ENCODE measurements at places on chromosomes 2 and 18.

- DNase-seq = no peak
Measured at GRCh38 chr2:215479121-215479520, 43.3 kb upstream of the FN1 start.

DNA sequence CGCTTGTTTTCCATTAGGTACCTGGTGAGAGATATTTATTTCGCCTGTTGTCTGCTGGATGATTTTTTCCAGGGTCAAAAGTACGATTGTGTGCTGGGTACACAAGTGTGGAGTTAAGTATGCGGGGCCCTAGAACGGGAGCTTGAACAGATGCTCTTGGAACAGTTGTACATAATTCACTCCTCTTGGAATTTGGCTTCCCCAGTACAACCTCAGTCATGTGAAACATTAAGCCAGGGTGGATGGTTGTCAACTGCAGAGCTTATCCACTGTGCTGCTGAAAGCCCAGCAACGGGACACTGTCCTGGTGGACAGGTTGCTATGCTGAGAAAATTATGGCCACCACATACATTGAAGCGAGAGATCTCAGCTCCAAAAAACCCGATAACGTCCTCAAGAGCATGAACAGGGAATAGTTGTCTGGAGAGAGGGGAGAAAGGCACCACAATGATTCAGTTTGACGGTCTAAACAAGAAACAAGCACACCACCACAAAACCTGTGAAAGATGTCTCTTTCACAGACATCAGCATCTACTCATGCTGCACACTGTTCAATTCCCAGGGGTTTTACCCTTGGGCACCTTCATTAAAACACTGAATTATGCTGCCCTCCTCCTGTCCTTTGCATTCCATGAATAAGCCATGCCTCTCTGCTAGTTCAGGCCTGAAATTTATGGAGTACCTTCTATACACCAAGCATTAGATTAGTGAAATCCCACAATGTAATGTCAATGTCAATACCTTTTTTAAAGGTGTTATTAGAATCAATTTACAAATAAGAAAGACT lies 176.8 kb upstream of the TRIB2 start:
- DNase-seq = no peak

DNA sequence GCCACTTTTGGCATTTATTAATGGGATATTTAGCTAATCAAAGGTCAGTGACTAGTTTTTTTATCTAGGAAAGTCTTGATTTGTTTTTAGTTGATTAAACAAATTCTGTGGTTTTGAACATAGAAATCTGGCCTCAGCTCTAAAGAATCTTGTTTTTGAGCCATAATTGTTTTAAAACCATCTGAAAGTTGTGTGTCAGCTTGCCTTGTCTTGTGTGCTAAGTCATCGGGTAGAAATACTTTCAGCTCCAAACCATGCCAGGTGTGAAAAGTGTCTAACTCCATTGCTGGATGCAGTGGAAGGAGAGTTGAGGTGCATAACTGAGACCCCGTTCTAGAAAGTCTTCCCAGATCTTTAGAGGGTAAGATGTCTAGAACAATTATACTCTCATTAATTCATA lies 22.7 kb downstream of the FARP2 start:
- DNase-seq = no peak

DNA sequence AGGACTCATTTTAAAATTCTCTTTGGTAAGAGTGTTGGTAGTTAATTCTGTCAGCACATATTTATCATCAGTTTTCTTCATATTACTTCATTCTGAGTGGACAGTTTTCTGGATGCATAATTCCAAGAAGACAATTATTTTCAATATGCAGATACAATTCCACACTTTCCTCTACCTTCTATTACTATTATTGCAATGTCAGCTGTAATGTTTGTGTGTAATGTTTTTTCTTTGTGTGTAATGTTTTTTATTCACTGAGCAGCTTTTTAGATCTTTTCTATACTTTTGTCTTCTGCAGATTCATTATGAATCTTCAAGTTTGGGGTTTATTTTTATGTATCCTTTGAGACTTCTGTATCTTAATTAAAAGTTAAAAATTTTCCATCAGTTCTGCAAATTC lies 264.0 kb upstream of the VRK2 start:
- DNase-seq = no peak

- no peak for DNase-seq
Measured at GRCh38 chr18:9806905-9807304, 78.9 kb upstream of the TXNDC2 start.

DNA sequence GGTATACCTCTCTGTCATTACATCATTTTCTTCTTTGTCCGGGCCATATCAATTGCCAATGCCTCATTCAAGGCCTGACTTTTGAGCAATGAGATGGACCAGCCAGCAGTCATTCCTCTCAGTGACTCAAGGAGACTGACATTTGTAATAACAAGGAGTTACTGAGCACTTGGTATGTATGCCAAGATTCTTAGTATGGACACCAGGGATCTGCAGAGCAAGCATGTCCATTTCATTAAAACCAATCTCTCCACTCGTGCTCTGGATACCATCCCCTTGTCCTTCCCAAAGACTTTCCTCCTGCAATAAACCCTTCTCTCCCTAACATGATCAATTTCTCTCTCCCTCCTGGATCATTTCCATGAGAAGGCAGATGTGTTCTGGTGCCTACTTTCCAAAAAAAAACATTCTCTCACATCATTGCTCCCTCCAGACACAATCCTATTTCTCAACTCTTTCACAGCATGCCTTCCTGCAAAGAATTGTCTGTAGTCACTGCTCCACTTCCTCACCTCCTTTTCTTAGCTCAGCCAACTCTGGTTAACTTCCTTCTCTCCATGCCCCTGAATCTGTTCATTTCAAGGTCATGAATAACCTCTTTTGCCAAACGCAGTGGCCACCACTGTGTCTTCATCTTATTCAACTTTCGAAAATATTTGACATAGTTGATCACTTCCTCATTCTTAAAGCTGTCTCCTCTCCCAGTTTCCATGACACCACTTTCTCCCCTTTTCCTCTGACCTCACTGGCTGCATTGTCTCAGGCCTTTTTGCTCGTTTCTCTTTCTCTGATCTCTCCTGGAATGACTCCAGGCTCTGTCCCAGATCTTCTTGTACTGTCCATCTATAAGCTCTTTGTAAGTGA lies 102.8 kb upstream of the CYP1B1 start:
- peak; percentile 90 for DNase-seq

DNA sequence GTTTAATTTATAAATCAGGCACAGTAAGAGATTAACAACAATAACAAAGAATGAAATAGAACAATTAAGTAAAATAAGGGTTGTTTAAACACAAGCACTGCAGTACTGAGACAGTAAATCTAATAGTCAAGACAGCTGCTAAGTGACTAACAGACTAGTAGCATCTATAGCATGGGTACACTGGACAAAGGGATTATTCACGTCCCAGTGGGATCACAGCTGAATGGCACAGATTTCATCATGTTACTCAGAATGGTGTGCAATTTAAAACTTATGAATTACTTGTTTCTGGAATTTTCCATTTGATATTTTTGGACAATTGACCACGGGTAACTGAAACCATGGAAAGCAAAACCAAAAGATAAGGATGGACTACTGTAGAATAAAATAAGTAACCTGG lies 161.9 kb upstream of the DAPL1 start:
- DNase-seq = no peak

GRCh38 chr2:98800330-98801064 lies 69.6 kb upstream of the MGAT4A start:
- no peak for DNase-seq

- DNase-seq = peak; percentile 34
Measured at GRCh38 chr18:58054041-58054781, 10.2 kb downstream of the NEDD4L start.

DNA sequence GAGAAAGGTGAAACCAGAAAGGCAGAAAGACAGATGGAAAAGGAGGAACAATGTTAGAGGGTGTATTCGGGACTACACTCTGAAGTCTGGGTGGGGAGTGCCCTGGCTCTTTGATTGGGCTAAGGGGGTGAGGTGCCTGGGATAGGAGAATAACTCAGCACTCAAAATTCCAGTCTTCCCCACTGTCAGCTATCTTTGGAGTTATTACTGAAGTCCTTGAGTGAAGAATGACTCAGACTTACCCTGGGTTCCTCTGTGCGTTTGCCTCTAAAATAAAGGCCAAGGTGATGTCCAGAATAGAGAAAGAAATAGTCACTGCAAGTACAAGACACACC lies 151.8 kb upstream of the SERPINE2 start:
- DNase-seq = peak; percentile 42

DNA sequence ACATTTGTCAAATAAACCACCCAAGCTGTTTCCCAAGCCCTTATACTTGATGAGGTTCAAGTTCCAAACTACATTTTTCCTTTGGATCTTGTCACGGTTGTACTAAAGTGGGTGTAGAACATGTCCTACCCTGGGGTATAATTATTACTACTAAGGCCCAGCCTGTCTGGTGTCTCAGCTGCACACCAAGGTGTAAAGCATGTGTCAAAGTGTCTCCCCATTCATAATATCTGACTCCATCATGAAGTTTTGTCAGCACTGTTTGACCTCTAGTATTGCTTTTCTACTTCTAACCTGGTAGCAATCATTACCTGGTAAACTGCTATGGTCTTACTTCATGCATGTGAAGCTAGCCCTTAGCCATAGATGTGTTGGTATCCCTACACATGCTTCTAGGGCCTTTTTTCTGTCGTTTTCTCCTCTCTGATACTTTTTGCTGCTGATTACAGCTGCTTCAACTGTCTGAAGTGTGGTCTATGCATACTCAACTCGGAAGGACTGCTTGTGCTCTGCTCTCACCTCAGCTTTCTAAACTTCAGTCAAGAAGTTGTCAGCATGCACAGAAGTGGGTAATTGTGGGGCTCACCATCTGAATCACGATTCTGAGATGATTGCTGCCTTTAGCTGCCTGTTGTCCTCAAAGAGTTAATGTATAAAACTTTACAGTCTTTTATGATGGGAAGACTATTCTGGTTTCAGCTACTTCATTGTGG lies 445.7 kb upstream of the TRIB2 start:
- DNase-seq = no peak

DNA sequence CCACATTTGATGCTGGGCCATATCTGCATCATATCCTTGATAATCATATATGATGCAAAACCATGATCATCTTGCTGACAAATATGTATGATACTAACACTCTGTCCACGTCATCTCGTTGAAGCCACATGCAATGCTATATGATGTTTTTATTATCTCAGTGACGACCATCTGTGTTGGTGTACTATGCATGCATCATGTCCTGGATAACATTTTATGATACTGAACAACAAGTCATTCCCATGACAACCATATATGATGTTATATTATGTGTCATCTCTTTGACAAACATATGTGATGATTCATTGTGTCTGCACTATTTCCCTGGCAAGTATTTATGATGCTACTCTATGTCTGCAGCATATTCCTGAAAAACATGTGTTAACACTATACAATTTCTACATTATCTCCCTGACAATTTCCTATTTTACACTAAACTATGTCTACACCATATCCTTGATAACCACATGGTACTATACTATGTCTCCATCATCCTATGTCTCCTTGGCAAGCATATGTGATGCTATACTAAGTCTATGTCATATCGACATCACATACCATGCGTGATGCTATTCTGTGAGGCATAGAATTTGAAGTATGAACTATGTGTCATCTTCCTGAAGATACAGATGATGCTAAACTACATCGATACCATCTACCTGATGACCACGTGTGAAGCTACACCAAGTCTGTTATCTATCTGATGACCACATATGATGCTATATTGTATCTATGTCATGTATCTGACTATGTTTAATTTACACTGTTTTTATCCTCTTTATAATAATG lies 37.0 kb downstream of the DAW1 start:
- peak; percentile 28 for DNase-seq

GRCh38 chr18:33959609-33960008 lies 265.1 kb downstream of the NOL4 start:
- no peak for DNase-seq

GRCh38 chr2:37616677-37617005 lies 54.8 kb downstream of the CDC42EP3 start:
- peak; percentile 61 for DNase-seq

GRCh38 chr2:194730266-194730665 lies 926.8 kb upstream of the SLC39A10 start:
- DNase-seq = no peak

GRCh38 chr2:160454070-160454797 lies 39.4 kb downstream of the RBMS1 start:
- no peak for DNase-seq

DNA sequence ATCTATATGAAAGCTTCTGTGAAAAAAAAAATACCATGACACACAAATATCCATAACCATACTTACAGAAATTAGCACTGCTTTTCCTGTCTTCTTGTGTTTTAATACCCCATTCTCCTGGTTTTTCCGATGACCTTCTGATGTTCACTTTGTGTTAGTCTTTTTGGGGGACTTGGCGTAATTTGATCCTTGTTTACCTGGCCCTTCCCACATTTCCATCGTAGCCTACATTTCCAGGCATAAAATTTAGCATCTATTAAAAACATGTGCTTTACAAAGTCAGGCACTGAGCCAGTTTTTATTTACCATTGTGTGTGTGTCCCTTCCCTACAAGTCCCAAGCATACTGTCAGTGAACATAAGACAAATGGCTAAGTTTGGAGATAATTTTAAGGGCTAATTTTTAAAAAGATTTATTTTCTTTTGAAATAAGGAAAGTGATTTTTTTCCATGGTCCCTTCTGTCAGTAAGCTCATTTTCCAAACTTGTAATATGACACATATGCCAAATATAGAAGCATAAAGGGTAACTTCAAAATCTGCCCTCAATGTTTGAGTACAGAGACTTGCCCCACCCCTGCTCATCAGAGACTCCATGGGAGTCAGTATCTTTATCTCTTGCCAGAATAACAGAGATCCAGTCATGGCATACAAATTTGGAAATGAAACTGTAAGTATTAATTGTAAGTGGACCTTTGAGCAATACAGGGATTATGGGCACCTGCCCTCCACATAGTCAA lies 27.3 kb downstream of the SESTD1 start:
- DNase-seq = no peak

- DNase-seq = peak; percentile 15
Measured at GRCh38 chr2:237045449-237045848, 40.2 kb upstream of the COPS8 start.

- DNase-seq = no peak
Measured at GRCh38 chr2:160222546-160223283, 22.6 kb upstream of the ITGB6 start.

DNA sequence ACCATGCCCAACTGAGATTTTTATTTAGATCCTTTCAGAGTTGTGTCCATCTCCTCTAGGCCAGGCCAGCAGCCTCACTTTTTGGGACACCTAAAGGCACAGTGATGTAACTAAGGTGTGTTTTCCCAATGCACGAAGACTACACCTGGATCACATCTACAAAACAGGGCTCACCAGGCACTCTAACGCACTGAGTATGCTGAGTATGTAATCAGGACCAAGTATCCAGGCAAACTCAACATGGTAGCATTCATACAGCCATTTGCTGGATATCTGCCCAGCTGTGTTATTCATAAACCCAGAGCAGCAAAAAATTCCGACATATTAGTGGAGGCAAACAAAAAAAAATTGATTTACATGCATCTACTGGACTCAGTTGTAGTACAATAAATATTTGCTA lies 33.8 kb downstream of the LPIN2 start:
- peak; percentile 75 for DNase-seq

DNA sequence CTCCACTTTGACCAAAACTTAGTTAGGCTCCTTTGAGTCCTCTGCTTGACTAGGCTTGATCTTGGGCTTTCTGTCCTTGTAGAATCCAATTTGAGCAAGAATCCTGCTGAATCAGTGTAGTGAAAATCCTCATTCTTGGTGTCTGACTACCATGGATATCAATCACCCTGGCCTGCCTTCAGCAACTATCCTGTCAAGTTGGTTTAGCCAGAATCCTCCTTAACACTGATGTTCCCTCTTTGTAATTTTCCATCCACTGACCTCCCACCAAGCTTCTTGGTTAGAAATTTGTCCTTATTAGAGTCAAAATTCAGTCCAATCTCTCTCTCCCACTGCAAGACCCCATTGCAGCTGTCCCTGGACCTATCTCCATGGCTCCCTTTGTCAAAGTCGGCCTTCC lies 494 bp upstream of the RBM45 start:
- DNase-seq = no peak
